ENCODE measurements at places on chromosomes 1 and 21. TPM values are rescaled to one million over a fixed set of nuclear protein-coding genes. Genes with fewer than 3 reads are reported as not detected.
A peak's percentile ranks its signal among the peaks of the same experiment; 100 is the strongest.

DNA sequence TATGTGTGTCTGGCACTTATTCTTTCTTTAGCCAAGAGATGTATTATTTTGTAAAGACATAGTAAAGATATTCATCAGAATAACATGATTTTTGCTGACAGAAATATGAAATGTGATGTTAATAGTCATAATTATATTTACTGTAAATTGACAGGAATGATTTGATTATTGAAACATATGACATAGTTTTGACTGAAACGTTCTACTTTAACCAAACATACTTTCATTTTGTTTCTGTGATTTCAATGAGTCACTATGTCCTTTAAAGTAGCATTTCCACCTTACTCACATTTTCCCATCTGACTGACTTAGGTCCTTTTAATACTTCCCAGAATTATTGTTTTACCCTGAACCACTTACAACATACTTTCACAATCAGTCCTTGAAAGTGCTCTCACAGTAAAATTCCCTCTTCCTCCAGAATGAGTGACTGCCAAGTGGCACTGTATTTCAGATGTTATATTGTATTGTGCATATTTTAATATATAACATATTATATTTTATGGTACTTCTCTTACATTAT, 437.9 kb downstream of the NCAM2 start:
- no peaks in the 10 kb centered on the region for H3K4me1 ChIP-seq
- H3K27me3 ChIP-seq, result no peaks in the 10 kb centered on the region
- H3K27ac ChIP-seq, result no peak overlapping the region
- no peak overlapping the region for H3K4me3 ChIP-seq
- DNase-seq, result no peak

GRCh38 chr21:42285569-42286245, 29.5 kb downstream of the TFF3 start:
- no peak overlapping the region for H3K27ac ChIP-seq
- no peak for DNase-seq
- H3K4me1 ChIP-seq, result no peaks in the 10 kb centered on the region
- H3K36me3 ChIP-seq, result peaks cover 20% of the 10 kb centered on the region

GRCh38 chr1:13228343-13228781, 2.4 kb upstream of the PRAMEF18 start:
- H3K4me3 ChIP-seq, result no peak overlapping the region
- peak; percentile 59 for DNase-seq
- no peaks in the 10 kb centered on the region for H3K27me3 ChIP-seq
- no peak overlapping the region for H3K27ac ChIP-seq

DNA sequence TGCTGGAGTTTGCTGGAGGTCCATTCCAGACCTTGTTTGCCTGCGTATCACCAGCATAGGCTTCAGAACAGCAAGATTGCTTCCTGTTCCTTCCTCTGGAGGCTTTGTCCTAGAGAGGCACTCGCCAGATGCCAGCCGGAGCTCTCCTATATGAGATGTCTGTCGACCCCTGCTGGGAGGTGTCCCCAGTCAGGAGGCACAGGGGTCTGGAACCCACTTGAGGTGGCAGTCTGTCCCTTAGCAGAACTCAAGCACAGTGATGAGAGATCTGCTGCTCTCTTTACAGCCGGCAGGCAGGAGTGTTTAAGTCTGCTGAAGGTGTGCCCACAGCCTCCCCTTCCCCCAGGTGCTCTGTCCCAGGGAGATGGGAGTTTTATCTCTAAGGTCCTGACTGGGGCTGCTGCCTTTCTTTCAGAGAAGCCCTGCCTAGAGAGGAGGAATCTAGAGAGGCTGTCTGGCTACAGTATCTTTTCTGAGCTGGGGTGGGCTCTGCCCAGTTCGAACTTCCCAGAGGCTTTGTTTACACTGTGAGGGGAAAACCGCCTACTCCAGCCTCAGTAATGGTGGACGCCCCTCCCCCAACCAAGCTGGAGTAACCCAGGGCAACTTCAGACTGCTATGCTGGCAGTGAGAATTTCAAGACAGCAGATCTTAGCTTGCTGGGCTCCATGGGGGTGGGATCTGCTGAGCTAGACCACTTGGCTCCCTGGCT, 205.0 kb downstream of the GPR52 start:
- no peak for DNase-seq
- no peak overlapping the region for H3K4me3 ChIP-seq
- no peaks in the 10 kb centered on the region for H3K27me3 ChIP-seq
- no peaks in the 10 kb centered on the region for H3K4me1 ChIP-seq
- H3K36me3 ChIP-seq, result no peaks in the 10 kb centered on the region

DNA sequence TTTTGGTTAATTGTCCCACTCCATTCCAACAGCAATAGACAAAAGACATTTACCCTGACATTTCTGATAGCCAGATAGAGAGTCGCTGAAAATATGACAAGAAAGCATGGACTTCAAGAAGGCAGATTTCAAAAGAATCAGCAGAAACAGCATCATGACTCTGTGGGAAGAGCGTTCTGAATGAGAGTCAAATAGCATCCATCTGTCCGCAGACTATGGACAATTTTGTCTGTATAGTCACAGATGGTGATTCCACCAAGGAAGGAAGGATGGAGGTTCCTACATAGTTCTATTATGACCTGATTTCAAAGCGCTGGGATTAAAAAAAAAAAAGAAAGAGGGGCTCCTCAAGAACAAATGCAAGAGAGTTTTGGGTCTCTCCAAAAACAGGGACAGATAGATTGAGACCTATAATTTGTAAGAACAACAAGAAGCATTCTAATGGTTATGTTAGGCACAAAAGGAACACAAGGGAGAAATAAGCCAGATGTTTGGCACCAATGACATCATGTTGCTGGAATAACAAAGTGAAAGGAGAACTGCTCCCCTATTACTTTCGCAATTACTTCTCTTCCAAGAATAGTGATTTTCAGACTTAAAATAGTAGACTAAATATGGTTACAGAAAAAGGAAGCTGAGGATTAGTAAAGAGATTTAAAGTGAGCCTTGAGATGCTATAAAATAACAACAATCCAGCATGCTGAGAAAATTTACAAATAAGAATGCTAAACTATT, 28.5 kb downstream of the NIBAN1 start:
- DNase-seq, result no peak
- H3K27ac ChIP-seq, result peak overlapping the region; percentile 56
- no peaks in the 10 kb centered on the region for H3K27me3 ChIP-seq
- H3K4me1 ChIP-seq, result no peaks in the 10 kb centered on the region
- H3K36me3 ChIP-seq, result no peaks in the 10 kb centered on the region
- no peak overlapping the region for H3K4me3 ChIP-seq

DNA sequence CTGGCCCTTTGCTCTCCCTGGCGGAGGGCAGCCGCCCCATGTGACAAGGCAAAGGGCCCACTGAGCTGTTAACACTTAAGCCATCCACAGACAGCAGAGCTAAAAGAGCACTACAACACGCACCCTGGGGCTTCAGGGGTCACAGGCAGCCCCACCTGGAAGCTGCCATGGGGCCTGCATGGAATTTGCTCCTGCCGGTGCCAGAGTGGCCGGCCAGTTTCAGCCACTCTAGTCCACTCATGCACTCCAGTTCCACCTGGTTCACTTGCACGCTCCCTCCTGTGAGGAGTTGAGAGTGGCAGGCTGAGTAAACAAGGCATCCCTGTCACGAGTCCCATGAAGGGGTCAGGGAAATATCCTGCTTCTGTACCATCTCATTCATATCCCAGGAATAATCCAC, 55.3 kb downstream of the RIMS3 start:
- no peaks in the 10 kb centered on the region for H3K4me1 ChIP-seq
- no peak overlapping the region for H3K27ac ChIP-seq
- no peak overlapping the region for H3K4me3 ChIP-seq
- no peaks in the 10 kb centered on the region for H3K27me3 ChIP-seq
- H3K36me3 ChIP-seq, result no peaks in the 10 kb centered on the region

DNA sequence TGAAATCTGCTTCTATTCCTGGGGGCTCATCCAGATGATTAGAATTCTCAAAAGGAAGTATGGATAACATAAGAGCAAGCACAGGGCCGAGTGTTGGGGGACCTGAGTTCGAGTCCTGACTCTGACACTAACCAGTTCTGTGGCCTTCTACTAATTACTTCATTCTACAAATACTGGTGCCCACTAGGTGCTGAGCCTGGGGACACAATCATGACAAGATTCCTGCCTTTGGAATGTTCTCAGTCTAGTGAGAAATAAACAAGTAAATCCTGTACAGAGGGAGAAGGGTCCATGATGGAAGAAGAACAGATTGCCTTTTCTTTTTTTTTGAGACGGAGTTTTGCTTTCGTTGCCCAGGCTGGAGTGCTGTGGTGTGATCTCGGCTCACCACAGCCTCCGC, 2.2 kb upstream of the NUAK2 start:
- no peaks in the 10 kb centered on the region for H3K27me3 ChIP-seq
- no peak for DNase-seq
- no peaks in the 10 kb centered on the region for H3K36me3 ChIP-seq
- peaks cover 22% of the 10 kb centered on the region for H3K4me1 ChIP-seq
- H3K27ac ChIP-seq, result no peak overlapping the region
- no peak overlapping the region for H3K4me3 ChIP-seq

DNA sequence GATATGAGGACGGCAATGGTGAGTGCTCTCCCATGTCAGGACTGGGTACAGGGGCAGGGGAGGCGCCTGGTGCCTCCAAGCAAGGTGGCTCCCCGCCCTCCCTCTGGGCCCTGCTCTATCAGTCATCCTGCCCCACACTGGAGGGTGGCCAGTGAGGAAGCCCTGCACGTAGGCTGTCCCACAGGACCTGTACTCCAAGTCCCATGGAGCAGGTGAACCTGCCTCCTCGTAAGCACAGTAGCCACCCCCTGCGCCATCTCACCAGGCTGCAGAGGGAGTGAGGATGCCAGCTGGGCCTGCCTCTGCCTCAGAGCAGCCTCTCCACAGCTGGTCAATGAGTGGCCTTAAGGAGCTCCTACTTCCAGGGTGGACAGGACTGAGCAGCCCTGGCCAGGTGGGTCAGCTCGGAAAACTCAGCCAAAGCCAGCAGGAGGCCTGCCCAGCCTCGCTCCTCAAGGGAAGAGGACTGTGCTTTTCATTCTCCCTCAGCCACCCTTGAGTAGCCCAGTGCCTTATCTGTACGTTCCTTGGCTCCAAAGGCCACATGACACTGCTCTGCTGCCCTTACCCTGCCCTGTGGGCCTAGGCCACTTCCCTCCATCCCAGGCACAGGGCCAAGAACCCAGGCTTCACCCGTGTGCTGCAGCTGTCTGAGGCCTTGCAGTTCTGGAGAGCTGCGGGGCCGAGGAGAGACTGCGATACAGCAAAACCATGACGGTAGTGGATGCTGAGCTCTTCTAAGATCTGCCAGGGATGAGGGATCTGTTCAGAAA, 39.6 kb downstream of the SLC45A1 start:
- no peak for DNase-seq
- H3K4me1 ChIP-seq, result peaks cover 54% of the 10 kb centered on the region
- H3K27ac ChIP-seq, result peak overlapping the region; percentile 69
- peaks cover 91% of the 10 kb centered on the region for H3K36me3 ChIP-seq
- no peaks in the 10 kb centered on the region for H3K27me3 ChIP-seq
- H3K4me3 ChIP-seq, result no peak overlapping the region

- H3K4me3 ChIP-seq, result no peak overlapping the region
- no peak for DNase-seq
- no peaks in the 10 kb centered on the region for H3K27me3 ChIP-seq
- H3K4me1 ChIP-seq, result peaks cover 4% of the 10 kb centered on the region
Measured at GRCh38 chr1:84940481-84940880, 47.5 kb upstream of the LPAR3 start.

DNA sequence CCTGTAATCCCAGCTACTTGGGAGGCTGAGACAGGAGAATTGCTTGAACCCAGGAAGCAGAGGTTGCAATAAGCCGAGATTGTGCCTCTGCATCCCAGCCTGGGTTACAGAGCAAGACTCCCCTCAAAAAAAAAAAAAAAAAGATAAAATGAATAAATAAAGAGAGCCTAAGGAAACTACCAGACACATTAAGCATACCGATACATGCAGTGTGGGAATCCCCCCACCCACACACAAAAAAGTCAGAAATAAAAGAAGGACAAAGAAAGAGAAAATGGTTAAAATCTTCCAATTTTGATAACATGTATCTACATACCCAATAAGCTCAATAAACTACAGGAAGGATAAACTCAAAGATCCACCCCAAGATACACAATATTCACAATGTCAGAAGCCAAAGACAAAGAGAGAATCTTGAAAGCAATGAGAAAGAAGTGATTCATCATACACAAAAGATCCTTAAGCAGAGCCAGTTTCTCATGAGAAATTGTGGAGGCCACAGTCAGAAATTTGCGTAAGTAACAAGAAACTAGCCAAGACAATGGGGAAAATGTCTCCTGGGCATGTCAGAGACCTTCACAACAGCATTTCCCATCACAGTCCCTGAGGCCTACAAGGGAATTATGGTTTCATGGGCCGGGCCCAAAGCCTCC, 1197.0 kb downstream of the AMY1C start:
- H3K27me3 ChIP-seq, result no peaks in the 10 kb centered on the region
- no peak overlapping the region for H3K27ac ChIP-seq
- no peaks in the 10 kb centered on the region for H3K4me1 ChIP-seq
- no peaks in the 10 kb centered on the region for H3K36me3 ChIP-seq
- H3K4me3 ChIP-seq, result no peak overlapping the region

The ASTN1 gene
- 1.3 TPM for total RNA-seq

The CDK11A gene
- total RNA-seq, result 4.3 TPM

The RNU1-2 gene
- not detected for total RNA-seq
